Activated T-cell treated with anti-CD3 and anti-CD28 coated beads, Interleukin-2, amount 50 U/mL, for 4 hours (primary cell): ENCODE measurements at places on chromosomes 3 and 15.
A peak's percentile ranks its signal among the peaks of the same experiment; 100 is the strongest.

GRCh38 chr3:68360492-68360891 lies 571.9 kb downstream of the TAFA4 start:
- DNase-seq = no peak

DNA sequence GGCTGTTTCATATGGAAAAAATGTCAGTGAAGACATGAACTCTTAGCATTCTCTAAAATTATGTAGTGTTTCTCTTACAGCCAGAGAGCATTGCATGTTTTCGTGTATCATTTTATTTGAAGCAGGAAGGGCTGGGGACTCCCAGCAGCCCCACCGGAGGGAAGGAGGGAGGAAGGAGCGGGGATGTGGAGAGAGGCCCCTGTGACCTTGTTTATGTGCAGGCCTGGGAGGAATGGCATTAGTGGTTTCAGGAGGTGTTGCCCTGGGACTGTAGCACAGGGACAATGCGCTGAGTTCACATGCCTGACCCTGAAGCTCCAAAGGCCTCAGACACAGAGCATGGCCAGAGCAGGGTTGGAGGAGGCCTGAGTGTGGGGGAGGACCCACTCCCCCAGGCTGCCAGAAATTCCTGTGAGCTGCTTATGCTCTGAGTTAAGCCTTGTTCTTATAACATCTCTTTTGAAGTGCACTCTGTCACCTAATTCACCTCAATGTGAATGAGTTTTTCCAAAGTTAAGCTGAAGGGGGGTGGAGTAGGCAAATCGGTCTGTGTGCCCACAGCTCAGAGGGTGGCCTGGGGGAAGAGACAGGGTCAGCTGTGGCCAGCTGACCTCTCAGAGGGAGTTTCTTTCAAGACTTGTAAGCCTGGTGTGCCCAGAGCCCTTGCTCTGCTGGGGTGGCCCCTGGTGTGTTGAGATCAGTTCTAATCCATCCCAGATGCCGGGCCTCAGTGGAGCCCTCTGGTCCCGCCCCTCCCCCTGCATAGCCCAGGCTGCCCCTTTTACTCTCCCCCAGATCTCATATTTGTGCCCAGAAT lies 3.9 kb upstream of the RNU6-1 start:
- no peak for DNase-seq

DNA sequence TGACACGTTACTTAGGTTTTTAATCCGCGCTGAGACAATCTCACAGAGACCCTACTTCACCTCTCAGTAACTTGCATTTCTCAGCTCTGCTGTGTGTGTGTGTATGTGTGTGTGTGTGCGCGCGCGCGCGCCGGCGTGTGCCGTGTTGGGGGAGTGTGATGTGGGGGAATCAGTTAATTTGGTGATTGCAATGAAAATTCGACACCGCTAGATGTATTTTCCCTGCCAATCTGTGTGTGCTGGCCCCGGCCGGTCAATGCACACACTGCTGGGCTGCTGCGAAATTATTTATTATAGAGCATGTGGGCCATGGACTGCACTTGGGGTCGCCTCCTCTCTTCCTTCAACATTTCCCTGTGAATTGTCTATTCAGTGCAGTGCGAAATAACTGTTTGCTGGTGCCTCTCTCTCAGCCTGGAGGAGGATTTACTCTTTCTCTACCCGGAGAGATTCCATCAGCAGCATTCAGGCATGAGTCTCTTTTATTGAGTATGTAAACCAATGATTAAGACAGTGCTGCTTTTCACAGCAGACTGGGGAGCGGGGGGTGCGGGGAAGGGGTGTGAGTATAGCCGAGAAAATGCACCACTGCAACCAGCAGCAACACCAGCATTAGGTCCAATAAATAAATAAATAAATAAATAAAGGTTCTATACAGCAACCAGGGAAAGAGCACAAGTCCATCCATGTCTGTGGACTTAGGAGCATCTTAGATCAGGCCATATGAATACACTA lies 2.9 kb downstream of the CADM2 start:
- DNase-seq = no peak

DNA sequence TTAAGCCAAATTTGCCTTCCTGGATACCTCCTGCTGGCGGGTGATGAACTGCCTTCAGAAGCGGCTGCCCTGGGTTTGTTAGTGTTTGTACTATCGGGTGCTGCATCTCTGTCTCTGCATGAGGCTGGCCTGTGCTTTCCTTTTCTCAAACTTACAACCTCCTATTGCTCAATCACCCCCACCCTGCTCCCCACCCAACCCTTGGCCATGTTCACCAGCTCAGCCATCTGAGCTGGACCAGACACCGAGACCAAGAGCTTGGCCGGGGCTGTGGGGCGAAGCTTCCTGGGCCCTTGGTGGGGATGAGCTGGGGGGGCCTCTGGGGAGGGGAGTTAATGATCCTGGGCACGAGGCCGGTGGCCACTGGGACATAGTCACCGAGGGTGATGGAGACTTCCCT lies 16.8 kb upstream of the FBLN2 start:
- no peak for DNase-seq

- no peak for DNase-seq
Observed at GRCh38 chr15:43246261-43246774, 20.4 kb downstream of the TGM5 start.

DNA sequence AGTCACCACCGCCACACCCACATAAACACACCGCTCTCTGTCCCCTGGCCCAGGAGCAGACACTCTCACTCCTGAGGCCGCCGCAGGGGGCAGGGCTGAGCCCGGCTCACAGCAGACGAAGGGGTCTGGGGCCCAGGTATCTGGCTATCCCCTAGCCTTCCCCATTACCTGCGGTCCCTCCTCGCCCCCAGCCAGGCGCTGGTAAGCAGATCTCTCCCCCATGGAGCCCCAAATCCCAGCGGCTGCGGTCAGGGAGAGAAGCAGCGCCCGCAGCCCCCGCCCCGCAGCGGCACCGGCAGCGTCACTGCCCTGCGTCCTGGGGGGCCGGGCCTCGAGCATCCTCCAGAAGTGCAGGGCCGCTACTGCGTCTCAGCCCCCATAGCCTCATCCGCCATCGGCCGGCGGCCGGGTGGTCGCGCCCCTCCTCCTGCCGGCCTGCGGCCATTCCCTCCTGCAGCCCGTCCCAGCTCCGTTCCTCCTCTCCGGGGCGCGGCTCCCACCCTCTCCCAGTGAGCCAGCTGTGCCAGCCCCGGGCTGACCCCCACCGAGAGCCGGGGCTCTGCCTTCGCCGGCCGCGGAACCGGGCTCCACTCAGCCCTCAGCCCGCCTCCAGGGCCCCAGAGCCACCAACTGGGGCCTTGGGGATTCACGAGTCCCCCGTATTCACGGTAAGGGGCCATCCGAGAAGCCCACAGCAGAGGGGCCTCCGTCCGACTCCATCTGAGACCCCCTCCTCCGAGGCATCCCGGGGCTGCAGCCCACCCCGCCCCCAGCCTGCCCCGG lies 13.1 kb downstream of the TNK2 start:
- DNase-seq = peak; percentile 45

- DNase-seq = no peak
Observed at GRCh38 chr3:186839874-186840641, 2.5 kb upstream of the ADIPOQ start.

DNA sequence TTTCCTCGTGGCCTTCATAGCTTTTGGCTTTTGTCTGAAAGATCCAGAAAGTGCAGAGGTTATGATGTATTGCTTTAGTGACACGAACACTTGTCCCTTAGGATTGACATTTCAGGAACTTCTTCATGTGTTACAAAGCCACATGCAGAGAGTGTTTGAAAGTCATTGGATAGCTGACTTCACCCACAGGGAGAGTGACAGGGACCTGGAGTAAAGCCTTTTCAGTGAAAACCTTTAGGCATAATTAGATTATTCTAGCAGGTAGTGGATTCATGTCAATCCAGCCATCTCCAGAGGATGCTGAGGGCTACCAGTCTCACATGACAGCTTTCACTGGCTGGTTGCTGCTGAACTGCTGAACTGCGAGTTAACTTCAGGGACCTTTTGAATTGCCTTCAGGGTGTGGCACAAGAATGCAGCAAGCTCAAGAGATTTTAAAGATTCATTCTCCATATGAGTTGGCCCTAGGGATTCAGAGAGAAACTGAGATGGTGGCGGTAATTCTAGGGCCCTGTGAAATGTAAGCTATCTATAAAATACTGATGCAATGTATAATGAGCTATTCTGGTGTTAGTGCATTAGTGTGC lies 267.0 kb upstream of the GOLIM4 start:
- no peak for DNase-seq

DNA sequence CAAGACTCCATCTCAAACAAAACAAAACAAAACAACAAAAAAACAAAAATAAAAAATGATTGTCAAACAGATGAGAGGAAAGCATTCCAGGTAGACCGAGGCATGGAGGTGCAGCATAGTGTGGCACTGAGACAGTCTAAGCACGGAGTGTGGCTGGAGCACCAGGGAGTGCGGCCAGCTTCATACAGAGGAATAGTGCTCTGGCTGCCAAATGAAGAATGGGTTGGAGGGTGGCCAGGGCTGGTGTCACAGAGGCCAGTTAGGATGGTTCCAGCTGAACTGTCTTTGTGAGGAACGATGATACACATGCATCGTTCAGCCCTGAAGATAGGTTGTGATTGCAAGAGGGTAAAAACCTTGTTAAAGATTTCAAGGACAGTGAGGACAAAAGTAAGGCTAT lies 28.3 kb downstream of the MITF start:
- DNase-seq = no peak

- peak; percentile 36 for DNase-seq
Observed at GRCh38 chr15:60591496-60592370, 112.8 kb upstream of the ICE2 start.

DNA sequence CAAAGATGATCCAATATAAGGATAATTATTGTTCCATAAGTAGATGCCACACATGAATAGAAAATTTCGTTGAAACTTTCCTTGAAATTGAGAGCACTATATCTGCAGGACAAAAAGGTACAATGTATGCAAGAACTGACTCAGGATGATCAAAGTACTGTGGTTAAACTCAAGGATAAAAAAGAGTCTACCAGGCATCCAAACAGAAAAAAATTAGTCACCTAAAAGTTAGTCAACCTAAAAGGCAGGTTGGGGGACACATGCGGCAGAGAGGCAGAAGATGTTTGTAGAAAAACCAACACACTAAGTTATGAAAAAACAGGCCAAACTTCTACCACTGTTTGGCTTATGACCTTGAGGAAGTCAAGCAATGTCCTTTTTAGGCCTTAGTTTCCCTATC lies 68.7 kb downstream of the GSK3B start:
- no peak for DNase-seq

- no peak for DNase-seq
Observed at GRCh38 chr3:3817865-3818264, 18.6 kb downstream of the LRRN1 start.

GRCh38 chr3:36538136-36538749 lies 157.9 kb downstream of the STAC start:
- DNase-seq = no peak

DNA sequence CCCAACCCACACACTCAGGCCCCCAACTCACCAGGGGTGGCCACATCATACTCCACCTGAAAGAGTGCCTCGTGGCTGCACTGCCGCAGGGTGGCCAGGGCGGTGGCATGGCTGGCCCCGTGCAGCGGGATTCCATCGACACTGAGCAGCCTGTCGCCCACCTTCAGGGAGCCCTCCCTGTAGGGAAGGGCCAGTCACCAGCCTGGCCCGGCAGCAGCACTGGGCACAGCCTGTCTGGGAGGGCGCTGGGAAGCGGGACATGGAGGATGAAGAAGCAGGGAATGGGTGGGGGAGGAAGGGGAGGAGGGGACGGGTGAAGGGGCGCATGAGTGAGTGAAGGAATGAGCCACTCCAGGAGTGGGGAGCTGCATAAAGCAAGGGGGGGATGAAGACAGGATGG lies 18.5 kb downstream of the GRIP2 start:
- DNase-seq = no peak

DNA sequence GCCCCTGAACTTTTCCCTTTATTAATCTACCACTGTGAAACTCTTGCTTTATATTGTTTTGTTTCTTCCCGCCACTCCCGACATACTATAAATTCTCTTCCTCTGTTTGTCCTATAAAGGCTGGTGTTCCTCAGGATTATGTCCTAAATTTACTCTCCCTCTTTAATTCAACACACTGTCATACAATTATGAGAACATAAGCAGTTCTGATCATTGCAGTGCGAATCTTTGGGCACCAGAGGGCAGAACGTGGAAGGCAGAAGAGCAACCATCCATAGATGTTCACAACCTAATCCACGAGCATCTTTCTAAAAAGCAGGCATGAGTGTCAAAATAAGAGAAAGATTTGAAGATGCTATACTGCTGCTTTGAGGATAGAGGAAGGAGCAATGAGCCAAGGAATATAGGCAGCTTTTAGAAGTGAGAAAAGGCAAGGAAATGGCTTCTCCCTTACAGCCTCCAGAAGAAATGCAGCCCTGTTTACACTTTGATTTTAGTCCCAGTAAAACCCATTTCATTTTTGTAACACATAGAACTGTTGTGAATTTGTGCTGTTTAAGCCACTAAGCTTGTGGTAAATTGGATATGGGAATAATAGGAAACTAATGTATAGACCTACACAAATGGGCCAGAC lies 179.4 kb downstream of the GBE1 start:
- no peak for DNase-seq

DNA sequence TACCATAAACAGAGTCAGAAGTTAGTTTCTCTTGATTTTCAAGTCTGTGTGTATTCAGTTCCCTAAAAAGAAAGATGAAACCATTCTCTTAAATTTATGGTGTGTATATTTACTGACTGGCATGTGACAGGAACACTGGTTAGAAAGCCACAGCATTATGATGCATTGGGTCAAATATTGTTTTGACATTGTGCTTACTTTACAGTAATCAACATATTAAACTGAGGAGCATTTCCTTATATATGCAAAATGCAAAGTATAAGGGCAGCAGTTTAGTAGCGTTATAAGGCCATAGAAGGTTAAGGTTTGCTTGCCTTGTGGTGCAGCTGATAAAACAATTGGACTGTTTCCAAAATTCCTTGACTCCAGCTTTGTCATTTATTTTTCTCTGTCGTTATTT lies 72.9 kb downstream of the EPHA3 start:
- no peak for DNase-seq

DNA sequence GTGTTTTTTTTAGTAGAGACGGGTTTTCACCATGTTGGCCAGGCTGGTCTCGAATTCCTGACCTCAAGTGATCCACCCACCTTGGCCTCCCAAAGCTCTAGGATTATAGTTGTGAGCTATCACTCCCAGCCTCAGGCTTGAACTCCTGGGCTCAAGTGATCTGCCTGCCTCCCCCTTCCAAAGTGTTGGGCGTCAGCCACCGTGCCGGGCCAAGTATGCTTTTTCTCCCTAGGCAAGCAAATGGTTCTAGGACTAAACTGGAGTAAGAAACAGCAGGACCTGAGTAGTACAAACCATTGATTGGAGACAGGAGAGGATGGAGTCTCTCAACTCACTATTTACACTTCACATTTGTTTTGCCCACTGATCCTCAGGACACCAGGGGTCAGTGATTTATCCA lies 4.6 kb upstream of the PTPN9 start:
- DNase-seq = no peak
